Stimulated activated CD4-positive, alpha-beta T cell treated with anti-CD3 and anti-CD28 coated beads, Interleukin-1b, Interleukin-23, amount 100 ng/mL, for 24 hours (primary cell): ENCODE measurements at places on chromosomes 7 and 10.

DNA sequence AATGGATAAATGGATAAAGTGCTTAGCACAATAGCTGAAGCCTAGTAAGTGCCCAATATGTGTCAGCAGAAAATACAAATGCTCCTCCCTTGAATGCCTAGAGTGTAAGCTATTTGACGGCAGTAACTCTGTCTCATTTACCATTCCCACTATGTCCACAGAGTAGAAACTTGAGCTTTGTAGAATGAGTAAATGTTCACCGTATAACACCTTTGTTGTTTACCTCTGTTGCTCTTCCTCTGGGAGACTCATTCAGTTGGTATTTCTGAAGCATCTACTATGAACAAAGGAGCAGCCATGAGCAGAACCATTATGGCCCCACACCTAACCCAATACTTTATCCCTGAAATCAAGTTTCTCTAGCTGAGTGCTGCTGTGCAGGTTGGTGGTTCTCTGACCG lies 8.4 kb upstream of the SLC16A12 start:
- DNase-seq = no peak

DNA sequence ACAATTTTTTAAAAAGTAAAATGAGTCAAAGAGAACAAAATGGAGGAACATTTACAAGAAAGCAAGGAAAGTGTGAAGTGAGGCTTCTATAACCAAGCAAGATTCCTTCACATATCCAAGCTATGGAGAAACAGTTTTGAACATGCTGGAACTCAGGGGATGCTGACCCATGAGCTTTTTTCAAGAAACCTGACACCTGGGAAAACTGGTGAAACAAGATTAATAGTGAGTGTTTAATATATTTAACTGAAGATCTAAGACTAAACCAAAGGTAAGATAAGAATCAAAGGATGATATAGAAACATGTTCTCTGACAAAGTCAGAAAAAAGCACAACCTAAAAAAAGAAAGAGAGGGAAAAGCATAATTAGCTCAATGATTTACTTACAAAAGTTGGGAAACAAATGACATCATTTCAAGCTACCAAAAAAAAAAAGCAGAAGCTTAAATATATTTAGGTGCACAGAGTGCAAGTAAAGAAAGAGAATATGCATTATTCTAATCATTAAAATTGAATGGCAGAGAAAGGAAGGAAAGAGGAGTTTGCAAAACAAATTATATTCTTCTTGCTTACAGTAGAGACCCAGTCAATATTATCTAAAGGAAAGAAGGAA lies 24.9 kb downstream of the C7orf25 start:
- no peak for DNase-seq

- no peak for DNase-seq
Measured at GRCh38 chr10:52059089-52059488, 255.0 kb upstream of the DKK1 start.

- no peak for DNase-seq
Measured at GRCh38 chr7:37083311-37084096, 359.2 kb upstream of the AOAH start.

DNA sequence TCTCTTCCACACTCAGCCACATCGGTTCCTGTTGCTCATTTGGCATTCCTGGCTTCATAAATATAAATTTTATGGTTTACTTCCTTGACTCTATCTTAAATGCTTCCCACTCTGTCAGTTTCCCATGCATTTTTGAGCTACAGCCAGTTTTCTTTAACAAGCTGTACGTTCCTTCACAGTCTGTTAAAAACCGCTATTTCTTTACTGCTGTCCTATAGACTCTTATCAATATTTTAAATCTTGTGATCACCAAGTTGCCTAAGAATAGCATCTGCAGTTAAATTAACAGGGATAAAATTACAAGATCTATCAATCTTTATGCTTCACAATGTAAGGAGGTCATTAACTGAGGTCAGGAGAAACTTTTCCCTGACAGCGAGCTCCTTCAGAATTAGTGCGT lies 103.1 kb upstream of the RHOBTB1 start:
- DNase-seq = no peak

- DNase-seq = no peak
Measured at GRCh38 chr10:116472891-116473290, 45.2 kb downstream of the PNLIPRP3 start.

DNA sequence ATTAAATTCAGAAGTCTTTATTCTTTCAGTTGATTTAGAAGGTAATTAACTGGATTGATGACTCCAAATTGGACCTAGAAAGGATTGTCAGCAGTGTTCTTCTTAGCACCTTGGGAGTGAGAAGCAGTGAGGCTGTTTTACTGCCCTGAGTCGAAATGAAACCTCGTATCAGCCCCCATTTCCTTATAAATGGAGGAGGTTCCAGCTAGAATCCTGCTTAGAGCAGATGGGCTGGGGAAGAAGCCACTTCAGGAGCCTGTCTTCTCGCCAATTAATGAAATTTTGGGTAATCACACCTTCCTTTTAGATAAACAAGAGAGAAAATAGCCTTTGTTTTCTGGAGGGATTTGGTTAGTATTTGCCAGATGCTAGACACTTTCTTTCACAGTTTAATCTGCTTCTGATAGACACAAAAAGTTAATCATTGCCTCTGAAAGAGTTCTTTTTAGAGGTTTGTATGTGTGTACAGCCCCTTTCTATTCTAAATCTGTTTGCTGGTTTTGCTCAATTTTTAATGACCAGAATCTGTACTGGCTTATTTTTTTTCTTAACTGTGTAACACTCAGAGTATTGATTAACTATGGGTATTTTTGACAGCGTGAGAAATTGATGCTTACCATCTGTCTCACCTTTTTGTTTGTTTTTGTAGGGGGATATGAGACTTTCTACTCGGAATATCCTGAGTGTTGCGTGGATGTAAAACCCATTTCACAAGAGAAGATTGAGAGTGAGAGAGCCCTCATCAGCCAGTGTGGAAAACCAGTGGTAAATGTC lies 4.6 kb downstream of the DUSP5 start:
- DNase-seq = no peak

GRCh38 chr10:106711313-106711906 lies 453.1 kb downstream of the SORCS1 start:
- peak; percentile 15 for DNase-seq

DNA sequence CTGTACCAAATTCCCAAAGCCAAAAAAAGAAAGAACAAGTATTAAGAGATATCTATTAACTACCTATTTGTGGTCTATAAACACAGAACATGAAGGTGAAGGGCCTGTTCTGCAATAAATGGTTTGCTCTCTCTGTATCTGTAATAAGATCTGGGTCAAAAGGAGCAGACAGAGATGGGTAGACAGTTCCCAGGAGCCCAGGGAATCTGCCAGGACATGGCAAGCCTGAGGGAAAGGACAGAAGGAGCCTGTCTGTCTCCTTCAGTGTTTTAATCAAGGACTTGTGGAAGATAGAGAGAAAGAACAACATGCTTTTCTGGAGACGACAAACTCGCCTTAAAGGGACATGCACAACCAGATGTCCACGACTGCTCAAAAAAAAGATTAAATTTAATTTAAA lies 165.7 kb downstream of the ELMO1 start:
- DNase-seq = no peak

- no peak for DNase-seq
Measured at GRCh38 chr10:93030409-93030808, 30.2 kb upstream of the CYP26C1 start.

GRCh38 chr7:137696376-137696775 lies 150.4 kb downstream of the DGKI start:
- DNase-seq = no peak

DNA sequence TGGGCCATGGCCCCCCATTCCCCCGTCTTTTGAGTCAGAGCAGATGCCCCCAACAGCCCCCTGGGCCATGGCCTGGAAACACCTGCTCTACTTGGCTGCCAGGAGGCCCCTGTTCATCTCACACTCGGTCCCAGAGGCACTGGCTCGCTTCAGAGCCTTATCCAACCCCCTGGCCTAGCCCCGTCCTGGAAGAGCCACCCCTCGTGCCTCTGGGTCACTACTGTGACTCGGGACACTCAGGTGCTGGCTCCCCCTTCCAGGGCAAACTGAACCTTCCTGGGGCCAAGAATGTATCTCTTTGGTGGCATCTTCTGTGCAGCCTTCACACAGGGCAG lies 7.0 kb downstream of the POLR2J start:
- DNase-seq = no peak

DNA sequence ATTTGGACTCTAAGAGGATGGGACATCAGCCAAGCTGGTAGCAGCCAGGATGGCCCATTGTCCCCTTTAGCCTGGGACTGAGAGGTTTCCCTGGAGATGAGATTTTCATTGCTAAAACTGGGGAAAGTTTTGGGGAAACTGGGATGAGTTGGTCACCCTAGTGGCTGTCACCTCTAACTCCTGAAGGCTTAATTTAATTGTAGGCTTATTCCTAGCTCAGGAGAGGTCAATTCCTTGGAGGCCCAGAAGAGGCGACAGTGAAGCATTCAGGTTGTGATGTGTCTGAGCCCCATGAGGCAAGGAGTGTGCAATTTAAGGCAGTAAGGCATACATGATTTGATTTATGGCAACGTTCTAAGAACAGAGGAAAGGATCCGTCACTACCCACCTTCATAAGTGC lies 24.9 kb upstream of the JAZF1 start:
- no peak for DNase-seq

- no peak for DNase-seq
Measured at GRCh38 chr10:108771106-108771505, 1152.2 kb downstream of the XPNPEP1 start.

GRCh38 chr10:32073659-32074058 lies 17.4 kb upstream of the KIF5B start:
- no peak for DNase-seq

DNA sequence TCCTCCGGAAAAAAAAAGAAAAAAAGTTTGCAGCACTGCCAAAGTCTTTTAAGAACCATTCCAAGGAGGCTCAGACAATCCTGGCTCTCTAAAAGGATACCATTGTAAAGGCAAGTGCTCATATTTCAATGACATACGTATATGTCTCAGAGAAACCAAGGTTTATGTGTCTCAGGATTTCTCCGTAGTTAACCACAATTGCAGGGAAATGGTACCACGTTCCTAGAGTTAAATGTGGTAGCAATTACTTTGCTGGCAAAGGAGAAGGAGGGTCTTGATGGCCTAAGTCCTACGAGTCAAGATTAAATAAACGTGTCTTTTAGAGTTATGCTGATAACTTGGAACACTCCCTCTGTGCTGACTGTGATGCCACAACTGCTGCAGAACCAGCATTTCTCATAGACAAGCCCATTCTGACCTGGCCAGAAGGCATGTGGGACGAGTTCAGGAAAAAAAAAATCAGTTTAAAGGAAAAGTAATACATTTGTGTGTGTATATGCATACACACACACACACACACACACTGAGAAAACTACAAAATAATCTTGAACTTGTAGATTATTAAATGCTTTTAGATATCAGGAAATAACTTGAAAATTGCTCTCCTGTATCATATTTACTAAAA lies 245.9 kb downstream of the FGFR2 start:
- DNase-seq = no peak

DNA sequence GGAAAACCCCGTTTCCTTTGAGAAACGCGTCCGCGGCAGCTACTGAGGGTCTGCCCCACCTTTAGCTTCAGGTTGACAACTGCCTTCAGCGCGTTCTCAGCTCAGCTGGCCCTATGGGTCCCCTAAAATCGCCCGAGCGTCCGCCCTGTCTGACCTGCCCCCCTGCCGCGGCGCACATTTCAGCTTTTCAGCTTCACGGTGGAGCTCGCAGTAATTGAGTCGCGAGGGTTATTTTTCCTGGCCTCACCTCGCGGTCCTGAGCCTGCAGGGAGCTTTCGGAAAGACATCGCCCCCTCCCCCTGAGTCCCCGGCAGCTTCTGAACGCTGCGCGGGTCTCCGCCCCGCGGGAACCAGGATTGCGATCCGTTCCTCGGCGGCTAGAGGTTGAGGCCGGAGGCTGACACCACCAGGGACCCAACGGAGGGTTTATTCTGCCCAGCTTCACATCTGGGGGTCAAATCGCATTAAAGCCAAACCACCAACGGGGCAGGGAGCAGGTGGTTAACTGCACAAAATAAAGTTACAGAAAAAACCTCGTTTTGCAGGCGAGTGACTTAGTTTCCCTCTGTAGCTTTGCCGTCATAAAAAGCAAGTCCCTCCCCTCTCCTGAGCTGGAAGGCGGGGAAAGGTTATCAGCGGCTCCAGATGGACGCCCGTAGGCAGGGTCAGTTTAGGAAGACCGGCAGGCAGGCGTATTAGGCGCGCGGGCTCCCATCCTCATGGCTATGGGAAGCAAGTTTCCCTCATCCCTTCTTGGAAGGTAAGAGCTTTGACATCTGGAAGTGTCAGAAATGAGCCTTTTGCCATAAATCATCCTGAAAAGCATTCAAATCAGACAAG lies 11.0 kb downstream of the TWIST1 start:
- DNase-seq = no peak
